ENCODE measurements at places on chromosomes 11 and 22. TPM values are rescaled to one million over a fixed set of nuclear protein-coding genes. Genes with fewer than 3 reads are reported as not detected.

OR5B21 gene
- total RNA-seq = not detected

BATF2 gene
- 0.29 TPM for total RNA-seq

DNA sequence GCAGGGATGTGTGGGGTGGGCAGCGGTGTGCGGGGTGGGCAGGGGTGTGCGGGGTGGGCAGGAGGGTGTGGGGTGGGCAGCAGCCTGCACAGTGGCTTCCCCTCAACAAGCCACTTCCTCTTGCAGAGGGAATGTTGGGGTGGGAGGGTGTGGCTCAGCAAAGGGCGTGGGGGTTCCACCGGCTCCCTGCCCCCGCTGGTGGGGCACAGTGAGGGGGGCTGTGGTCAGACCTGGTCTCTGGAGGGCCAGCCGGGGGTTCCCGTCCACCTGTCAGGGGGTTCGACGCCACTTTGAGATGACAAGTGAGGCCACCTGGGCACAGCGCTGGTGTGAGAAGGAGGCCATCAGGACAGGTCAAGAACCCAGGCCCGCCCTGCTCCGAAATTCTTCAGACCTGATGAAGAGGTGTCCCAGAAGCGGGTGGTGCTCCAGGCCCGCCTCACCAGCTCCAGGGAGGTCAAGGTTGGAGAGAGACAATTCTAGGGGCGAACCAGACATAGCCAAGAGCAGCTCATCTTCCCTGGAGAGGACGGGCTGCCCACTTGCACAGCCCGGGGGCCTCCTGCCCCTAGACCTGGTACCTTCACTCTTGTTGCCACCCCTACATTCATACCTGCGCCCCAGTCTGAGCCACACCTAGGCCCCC, 1.3 kb downstream of the C11orf21 start:
- peak; percentile 65 for DNase-seq
- peaks cover 1% of the 10 kb centered on the region for H3K4me1 ChIP-seq
- H3K27ac ChIP-seq = no peak overlapping the region
- H3K36me3 ChIP-seq = no peaks in the 10 kb centered on the region
- H3K27me3 ChIP-seq = no peaks in the 10 kb centered on the region
- H3K4me3 ChIP-seq = no peak overlapping the region

DNA sequence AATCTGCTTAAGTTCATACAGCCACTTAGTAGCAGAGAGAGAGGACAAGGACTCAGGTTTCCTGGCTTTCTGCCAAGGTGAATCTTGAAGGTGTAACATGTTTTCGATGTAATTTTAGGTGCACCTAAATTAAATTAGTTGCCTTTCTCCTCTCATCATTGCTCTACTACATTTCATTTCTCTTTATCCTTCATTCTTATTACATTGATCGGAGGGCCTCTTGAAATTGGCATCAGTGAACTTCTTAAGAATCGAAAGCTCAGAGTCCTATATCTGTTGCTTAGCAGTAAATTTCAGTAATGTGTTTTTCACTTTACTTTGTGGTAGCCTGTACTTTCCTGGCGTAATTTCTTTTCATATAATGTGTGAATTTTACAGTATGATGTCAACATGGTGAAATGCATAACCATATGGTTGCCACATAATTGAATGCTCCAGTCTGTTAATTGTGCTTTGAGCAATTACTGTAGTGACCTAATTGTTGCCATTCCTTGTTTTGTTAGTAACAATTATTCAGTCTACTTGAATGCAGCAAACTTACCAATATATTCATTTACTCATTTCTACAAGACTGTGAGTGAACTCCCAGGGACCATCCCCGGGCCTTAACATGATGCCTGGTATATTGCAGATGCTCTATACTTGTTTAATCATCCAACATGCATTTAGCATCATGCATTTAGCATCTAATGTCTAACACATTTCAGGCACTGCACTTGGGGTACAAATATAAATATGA, 138.1 kb downstream of the MAML2 start:
- H3K4me1 ChIP-seq = peaks cover 9% of the 10 kb centered on the region
- H3K27me3 ChIP-seq = no peaks in the 10 kb centered on the region
- H3K36me3 ChIP-seq = no peaks in the 10 kb centered on the region
- H3K4me3 ChIP-seq = no peak overlapping the region

DNA sequence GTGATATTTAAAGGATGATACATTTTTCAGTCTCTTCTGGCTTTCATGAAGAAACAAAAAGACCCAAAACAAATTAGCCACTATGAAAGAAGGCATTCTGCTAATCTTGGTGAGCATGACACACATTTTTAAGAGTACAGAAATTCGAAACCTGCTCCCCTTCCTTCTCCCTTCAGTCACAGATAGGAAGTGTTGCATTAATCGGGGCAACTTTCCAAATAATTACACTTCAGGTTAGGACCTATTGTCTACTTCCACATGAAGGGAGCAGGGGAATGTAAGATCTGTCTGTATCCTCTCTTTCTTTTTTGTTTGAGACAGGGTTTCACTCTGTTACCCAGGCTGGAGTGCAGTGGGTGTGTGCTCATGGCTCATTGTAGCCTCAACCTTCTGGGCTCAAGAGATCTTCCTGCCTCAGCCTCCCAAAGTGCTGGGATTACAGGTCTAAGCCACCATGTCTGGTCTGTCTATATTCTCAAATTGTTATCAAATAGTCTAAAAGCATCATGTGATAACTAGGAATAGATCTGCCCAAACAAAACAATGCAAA, 45.8 kb downstream of the NCAM1 start:
- no peaks in the 10 kb centered on the region for H3K27me3 ChIP-seq
- H3K27ac ChIP-seq = no peak overlapping the region
- no peak for DNase-seq
- H3K4me3 ChIP-seq = no peak overlapping the region

Data from osteoblast (primary cell).